Stimulated activated CD4-positive, alpha-beta T cell treated with anti-CD3 and anti-CD28 coated beads, TNF-alpha, amount 100 ng/mL, for 24 hours (primary cell): ENCODE measurements at places on chromosomes 1 and 21.

DNA sequence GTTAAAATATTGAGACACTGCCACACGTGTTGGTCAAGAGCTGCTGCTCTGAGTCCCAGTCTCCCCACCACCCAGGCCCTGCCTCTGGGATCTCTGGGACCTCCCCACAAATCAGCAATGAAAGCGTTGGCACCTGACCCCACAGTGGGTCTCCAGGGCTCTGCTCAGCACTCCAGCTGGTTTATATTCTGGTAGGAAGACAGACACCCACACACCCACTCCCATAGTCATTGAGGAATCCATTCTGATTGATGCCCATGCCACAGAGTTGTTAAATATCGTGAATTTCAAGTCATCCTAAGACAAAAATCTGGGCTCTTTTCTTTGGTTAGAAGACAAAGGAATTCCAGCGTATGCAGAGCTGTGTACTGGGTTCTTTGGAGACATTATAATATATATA, 91.6 kb downstream of the KIF26B start:
- no peak for DNase-seq

DNA sequence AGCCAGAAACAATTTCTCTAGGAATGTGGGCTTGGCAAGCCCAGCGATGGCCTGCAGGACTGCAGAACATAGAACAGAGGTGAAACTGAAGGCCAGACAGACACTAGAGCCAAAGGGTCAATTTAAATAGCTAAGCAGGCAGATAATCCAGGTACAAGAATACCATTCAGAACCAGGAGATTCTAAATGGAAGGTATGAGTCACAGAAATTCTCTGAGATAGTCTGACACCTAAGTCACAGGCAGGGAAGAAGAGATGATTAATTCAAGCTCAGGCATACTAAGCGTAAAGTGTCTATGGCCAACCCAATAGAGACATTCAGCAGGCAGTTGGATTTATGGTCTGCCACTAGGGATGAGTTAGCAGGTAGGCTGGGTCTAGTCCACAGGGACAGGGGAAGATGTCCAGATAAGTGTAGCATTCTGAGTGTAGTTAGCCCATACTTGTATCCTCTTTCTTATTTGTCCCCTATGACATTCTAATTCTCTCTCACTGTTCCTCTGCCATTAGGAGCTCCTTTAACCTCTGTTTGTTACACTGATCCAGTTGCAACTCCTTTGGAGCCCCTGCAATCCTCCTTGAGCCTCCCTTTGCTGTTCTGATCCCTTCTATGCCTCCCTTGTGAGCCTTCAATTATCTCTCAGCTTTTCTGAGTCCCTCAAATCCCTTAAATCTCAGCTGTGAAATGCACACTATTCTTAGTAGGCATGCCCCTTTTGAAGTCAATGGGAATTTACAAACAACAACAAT, 383.8 kb downstream of the LMO4 start:
- DNase-seq: no peak

DNA sequence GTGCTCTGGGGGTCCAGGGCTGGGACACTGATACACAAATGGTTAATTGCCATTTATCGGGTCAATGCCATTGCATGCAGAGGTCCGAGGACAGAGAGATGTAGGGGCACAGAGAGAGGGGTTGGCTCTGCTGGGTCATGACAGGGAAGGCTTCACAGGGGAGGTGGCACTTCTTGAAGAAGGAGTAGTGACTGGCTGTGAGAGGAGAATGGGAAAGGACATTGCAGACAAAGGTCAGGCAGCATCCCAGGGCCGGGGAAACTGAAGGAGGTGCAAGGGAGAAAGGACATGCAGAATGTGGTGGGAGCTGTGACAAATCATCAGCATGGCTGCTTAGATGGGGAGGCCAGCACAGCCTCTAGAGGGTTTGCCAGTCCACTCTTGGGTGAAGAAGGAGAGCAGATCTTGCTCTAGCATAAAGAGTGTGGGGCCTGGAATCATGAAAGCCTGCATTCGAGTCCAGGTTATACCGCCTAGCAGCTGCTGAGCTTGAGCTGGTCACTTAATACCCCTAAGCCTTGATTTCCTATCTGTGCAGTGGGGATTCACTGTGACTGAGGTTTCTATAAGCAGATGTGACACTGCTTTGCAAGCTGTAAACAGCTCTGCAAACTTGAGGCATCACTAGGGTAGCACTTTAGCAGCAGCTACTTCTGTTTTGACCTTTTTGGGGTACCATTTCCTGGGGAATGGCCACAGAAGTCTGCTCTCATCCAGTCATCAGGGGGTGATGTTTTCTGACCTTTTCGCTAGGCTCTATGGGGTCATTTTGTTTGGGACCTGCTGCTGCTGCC, 59.2 kb upstream of the EPS8L3 start:
- no peak for DNase-seq

- DNase-seq: no peak
Observed at GRCh38 chr1:20678599-20678998, 17.4 kb upstream of the DDOST start.

- no peak for DNase-seq
Observed at GRCh38 chr1:13617773-13618172, 34.1 kb downstream of the PDPN start.

GRCh38 chr21:45555557-45556301, 13.5 kb upstream of the SLC19A1 start:
- no peak for DNase-seq

- DNase-seq: no peak
Observed at GRCh38 chr1:201593200-201593921, 54.4 kb downstream of the NAV1 start.

GRCh38 chr1:98940069-98940721, 64.5 kb downstream of the PLPPR5 start:
- no peak for DNase-seq

DNA sequence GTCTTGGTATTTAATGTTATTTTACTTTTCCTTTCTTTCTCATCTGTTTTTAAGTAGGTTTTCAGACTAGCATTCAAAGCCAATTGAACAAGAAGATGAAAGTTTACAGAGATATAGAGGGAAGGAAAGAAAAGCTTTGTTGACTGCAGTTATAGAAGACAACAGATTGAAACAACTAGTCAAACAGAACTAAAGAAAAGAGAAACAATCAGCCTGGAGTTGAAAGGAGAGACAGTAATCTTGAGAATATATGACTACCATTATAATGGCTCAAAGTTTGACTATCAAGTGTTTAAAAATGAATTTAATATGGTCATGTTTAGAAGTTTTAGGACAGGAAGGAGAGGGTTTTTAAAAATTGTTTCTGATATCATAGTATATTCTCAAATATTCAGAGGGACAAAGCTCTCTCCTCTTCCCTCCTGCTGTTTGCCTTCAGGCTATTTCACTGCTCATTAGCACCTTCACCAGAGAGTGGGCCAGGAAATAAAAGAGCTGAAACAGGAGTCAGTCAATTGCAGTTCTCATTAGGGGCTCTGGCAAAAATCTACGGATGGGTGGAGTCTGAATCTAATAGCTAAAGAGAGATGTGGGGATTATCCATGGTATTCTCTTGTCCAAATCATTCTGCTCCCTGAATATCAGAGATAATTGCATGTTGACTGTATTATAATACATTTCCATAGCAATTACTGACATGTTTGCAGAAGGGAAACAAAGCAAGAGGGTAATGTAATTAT, 577.8 kb downstream of the BRINP3 start:
- DNase-seq: no peak

GRCh38 chr1:27556435-27556780, 47.5 kb downstream of the AHDC1 start:
- no peak for DNase-seq

- no peak for DNase-seq
Observed at GRCh38 chr1:24705260-24706073, 39.8 kb upstream of the CLIC4 start.

- no peak for DNase-seq
Observed at GRCh38 chr21:38355353-38355752, 98.6 kb downstream of the KCNJ15 start.

- no peak for DNase-seq
Observed at GRCh38 chr1:224851210-224851847, 78.1 kb upstream of the DNAH14 start.

DNA sequence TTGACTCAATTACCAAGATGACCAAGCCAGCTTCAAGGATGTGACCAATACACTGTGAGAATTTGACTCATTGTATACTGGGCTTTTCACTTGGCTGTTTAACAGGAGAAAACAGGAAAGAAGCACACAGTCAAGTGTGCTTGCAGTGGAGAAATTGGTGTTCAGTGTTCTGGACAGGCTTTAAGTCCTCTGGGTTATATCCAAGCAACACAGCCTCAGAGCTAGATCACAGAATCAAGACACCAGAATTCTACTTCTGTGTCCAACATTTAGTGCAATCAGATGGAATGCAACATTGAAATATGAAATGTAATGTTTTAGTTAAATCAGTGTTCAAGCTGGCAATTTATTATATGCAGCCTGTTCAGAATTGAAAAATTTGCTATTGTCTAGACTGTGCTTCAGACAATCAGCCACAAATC, 694.4 kb downstream of the LTN1 start:
- no peak for DNase-seq

GRCh38 chr1:246678816-246679793, 45.1 kb upstream of the SCCPDH start:
- DNase-seq: no peak

DNA sequence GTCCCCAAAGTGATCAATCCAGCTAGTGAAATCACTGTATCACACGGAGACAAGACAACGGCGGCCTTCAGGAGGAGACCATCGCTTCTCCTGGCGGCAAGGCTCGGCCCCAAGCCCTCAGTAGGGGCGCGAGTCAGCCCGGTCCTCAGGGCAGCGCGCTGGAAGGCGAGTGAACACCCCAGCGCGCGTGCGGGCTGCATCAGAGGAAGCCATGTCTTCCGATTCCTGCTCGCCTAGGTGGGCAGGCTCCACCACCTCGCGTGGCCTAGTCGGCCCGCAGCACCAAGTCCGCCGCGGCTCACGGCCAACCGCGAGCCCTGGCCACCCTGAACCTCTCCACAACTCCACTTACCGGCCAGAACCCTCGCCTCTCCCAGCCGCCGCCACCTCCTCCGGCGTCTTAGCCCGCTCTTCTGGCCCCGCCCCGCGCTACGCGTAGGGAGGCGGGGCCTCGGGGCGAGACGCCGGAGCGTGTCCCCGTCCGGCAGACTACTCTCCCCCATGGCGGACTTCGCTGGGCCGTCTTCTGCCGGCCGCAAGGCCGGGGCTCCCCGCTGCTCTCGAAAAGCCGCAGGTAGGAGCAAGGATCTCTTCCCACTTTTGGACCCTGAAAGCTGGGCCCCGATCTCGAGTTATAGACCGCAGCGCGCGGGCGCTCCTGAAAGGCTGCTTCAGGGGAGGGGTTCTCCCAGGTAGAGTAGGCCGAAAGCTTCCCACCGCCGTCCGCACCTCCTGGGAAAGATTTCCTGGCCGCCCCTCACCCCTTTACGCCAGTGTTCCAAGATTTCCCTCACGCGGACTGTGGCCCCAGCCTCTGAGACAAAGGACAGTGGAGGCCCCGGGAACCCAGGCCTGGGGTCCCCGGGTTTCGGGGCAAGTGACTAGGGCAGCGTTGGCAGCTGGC, at the start of the genes GLMN and RPAP2:
Gene GLMN, minus strand, starts transcription at position 415 of the 904 bp plus-strand sequence. CDS start 988 bp downstream, outside the sequence.
Gene RPAP2, plus strand, starts transcription at position 487 of the 904 bp plus-strand sequence. Its CDS starts 15 bp downstream, at position 502.
- DNase-seq: peak; percentile 54

GRCh38 chr1:147892216-147892615, 10.4 kb upstream of the GJA8 start:
- DNase-seq: no peak
